Fibroblast of skin of abdomen (primary cell): ENCODE measurements at places on chromosomes 11 and 22.

DNA sequence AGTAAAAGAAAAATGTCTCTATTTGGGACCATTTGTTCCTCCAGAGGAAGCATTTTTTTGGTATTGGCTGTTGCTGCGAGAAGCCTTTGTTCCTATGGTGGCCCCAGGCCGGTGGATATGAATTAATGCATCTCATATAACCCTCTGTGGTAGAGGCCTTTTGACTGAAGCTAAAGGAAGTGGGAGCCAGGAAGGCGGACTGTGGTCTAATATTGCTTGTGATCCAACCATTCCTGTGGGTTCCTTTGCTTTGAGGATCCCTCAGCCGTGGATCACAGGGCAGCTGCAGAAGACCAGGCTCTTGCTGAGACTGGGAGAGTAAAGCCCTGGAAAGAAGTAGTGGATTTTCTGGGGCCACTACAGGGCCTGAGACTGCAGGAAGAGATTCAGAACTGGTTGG, 68.3 kb upstream of the NAV2 start:
- DNase-seq = peak; percentile 37

DNA sequence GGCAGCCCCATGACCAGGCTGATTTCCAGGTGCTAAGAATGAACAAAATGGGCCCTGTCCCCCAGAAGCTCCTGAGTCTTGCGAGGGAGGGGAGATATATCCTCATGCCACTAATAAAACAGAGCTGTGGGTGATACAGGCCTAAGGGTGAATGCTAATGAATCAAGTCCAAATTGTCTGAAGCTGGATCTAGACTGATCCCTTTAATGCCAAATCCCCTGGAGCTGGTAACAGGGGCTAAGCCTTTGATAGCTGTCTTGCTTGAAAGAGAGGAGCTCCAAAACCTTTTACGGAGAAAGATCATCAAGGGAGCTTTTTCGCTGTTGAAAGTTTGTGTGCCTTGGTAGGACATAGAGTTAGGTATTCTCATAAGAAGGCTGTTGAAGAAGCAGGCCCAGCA, 79.7 kb downstream of the PPFIBP2 start:
- no peak for DNase-seq

GRCh38 chr11:67392183-67392715, 463 bp downstream of the RAD9A start:
- DNase-seq = no peak

- no peak for DNase-seq
Measured at GRCh38 chr11:69703453-69703767, 412 bp downstream of the FGF19 start.

GRCh38 chr11:70481625-70482528, 83.5 kb downstream of the CTTN start:
- DNase-seq = no peak

DNA sequence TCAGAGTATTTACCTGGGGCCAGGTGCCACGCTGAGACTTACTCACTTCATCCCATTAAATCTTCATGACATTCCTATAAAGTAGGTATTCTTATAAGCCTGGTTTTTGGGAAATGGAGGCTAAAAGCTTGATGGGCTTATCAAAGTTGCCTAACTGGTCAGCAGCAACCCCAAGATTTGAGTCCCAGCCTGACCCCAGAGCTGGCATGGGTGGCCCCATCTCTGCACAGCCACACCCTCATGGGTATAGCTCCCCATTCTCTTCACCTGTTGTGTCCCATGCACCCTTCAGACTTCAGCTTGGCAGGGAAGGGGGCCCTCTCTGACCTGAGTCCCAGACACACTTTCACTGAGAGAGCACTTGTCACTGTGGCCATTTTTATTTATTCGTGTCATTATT, 37.4 kb upstream of the TP53I11 start:
- DNase-seq = no peak
